ENCODE measurements at places on chromosomes 7 and 10. TPM values are rescaled to one million over a fixed set of nuclear protein-coding genes. Genes with fewer than 3 reads are reported as not detected.

SPDYE11 gene
- not detected for polyA plus RNA-seq

TUBB8 gene
- polyA plus RNA-seq = not detected

SYNPO2L gene
- 0.15 TPM for polyA plus RNA-seq

DNA sequence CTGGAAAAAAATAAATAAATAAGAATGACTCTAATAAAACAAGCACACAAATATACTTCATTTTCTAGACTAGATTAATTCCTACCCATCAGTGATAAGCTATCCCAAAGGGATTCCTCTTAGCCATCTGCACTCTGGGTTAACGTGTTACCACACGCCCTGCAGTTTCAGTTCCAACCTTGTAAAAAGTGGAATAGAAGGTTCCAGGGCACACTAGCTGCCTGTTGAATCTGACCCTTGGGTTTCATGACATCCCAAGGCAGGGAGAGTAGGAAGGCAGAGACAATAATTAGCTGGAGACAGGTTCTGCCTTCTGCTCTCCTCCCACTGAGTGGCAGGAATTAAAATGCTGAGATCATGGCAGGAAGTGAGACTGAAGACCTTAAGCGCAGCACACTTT is 33.5 kb downstream of the SLC37A3 start:
- no peaks in the 10 kb centered on the region for H3K27me3 ChIP-seq
- no peak for DNase-seq
- H3K36me3 ChIP-seq = no peaks in the 10 kb centered on the region
- H3K4me1 ChIP-seq = no peaks in the 10 kb centered on the region
- H3K27ac ChIP-seq = no peak overlapping the region
- no peak overlapping the region for H3K4me3 ChIP-seq

DNA sequence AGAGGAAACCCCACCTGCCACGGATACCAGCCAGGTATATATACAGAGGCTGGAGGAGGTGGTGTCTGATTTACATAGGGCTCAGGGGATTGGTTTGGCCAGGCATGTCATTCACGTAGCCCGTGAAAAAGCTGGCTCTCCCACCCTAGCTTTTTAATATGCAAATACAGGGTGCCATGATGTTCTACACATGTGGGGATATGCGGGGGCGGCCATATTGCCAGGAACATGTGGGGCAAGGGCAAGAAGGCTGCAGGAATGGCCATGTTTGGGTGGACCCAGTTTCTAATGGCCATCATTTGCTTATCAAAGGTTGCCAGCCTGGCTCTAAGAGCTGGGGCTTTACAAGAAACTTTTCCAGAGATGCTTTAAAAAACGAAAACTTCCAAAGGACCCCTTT is 131.5 kb upstream of the KIF5B start:
- H3K36me3 ChIP-seq = no peaks in the 10 kb centered on the region
- H3K4me1 ChIP-seq = no peaks in the 10 kb centered on the region
- H3K4me3 ChIP-seq = no peak overlapping the region
- H3K27me3 ChIP-seq = no peaks in the 10 kb centered on the region
- H3K27ac ChIP-seq = no peak overlapping the region
- no peak for DNase-seq

DNA sequence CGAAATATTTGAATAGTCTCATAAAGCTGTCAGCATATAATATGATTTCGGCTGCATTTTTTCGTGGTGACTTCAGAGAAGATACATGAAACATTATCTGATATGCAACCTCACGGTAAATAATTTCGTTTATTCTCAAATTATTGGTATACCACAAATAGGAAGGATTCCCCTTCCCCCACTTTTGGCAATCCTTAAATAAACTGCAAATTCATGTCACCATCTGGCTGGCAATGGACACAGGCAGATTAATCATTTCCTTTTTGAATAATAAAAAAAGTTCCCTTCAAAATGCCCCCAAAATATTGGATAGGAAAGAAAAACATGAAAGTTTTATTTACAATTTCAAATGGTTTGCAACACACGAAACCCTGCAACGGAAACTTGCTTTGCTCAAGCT is 234.5 kb upstream of the MEOX2 start:
- H3K36me3 ChIP-seq = no peaks in the 10 kb centered on the region
- H3K27me3 ChIP-seq = no peaks in the 10 kb centered on the region
- H3K4me3 ChIP-seq = no peak overlapping the region
- no peak overlapping the region for H3K27ac ChIP-seq

GRCh38 chr7:6554848-6555247 is 3.6 kb upstream of the GRID2IP start:
- H3K36me3 ChIP-seq = no peaks in the 10 kb centered on the region
- DNase-seq = no peak
- H3K27ac ChIP-seq = no peak overlapping the region
- H3K4me1 ChIP-seq = no peaks in the 10 kb centered on the region
- H3K27me3 ChIP-seq = no peaks in the 10 kb centered on the region
- H3K4me3 ChIP-seq = no peak overlapping the region

GRCh38 chr7:105256761-105257231 is 131.9 kb downstream of the SRPK2 start:
- no peaks in the 10 kb centered on the region for H3K4me1 ChIP-seq
- H3K27ac ChIP-seq = no peak overlapping the region
- H3K4me3 ChIP-seq = no peak overlapping the region
- no peak for DNase-seq
- H3K36me3 ChIP-seq = no peaks in the 10 kb centered on the region
- H3K27me3 ChIP-seq = no peaks in the 10 kb centered on the region

GRCh38 chr10:96138102-96138501 is 8.0 kb downstream of the ZNF518A start:
- H3K27me3 ChIP-seq = no peaks in the 10 kb centered on the region
- H3K27ac ChIP-seq = no peak overlapping the region
- no peak overlapping the region for H3K4me3 ChIP-seq
- peaks cover 4% of the 10 kb centered on the region for H3K36me3 ChIP-seq
- no peaks in the 10 kb centered on the region for H3K4me1 ChIP-seq
- DNase-seq = no peak

GRCh38 chr7:43697690-43698089 is 31.6 kb downstream of the COA1 start:
- DNase-seq = no peak
- H3K27me3 ChIP-seq = no peaks in the 10 kb centered on the region
- no peak overlapping the region for H3K27ac ChIP-seq
- no peak overlapping the region for H3K4me3 ChIP-seq
- H3K4me1 ChIP-seq = no peaks in the 10 kb centered on the region

DNA sequence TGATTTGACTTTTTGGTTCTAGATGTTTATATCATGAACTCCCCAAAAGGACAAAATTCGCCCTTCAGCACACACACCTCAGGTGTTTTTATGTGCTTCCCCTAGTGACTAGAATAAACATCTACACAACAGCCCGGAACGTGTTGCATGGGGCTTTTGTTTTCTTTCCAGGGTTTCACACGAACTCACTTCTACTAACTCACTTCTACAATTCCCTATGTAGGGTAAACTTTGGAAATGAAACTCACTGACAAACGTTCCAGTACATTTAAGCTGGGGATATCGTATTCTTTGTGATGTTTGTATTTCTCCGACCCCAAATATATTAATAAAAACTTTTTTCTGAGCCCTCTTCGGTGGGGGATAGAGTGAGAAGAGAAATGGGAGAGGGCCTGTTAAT is 1.4 kb downstream of the TRA2A start:
- DNase-seq = no peak
- peak overlapping the region; percentile 95 for H3K4me3 ChIP-seq
- H3K27ac ChIP-seq = peak overlapping the region; percentile 98
- no peaks in the 10 kb centered on the region for H3K36me3 ChIP-seq
- H3K27me3 ChIP-seq = no peaks in the 10 kb centered on the region
- peaks cover 2% of the 10 kb centered on the region for H3K4me1 ChIP-seq
